ENCODE measurements at places on chromosomes 2 and 18. TPM values are rescaled to one million over a fixed set of nuclear protein-coding genes. Genes with fewer than 3 reads are reported as not detected.

NR4A2 gene
- total RNA-seq, result 0.45 TPM

MATN3 gene
- total RNA-seq, result 3.1 TPM

UGT1A9 gene
- total RNA-seq, result not detected

ALK gene
- 6.4 TPM for total RNA-seq

CD207 gene
- not detected for total RNA-seq

WNT6 gene
- not detected for total RNA-seq

ITSN2 gene
- 17.1 TPM for total RNA-seq

PRADC1 gene
- total RNA-seq, result 6.4 TPM

C2orf72 gene
- total RNA-seq, result 16.1 TPM

SLC11A1 gene
- 1.5 TPM for total RNA-seq

GREB1L gene
- total RNA-seq, result 66.2 TPM

IL1RL2 gene
- 0.73 TPM for total RNA-seq

REG3G gene
- not detected for total RNA-seq

USP40 gene
- 26.1 TPM for total RNA-seq

COLEC12 gene
- 25.3 TPM for total RNA-seq

B4GALT6 gene
- 18.0 TPM for total RNA-seq

CCDC68 gene
- total RNA-seq, result 0.82 TPM
